Stimulated activated CD4-positive, alpha-beta T cell treated with anti-CD3 and anti-CD28 coated beads, Interleukin-4, amount 100 ng/mL, for 4 hours (primary cell): ENCODE measurements at places on chromosomes 4 and X.

DNA sequence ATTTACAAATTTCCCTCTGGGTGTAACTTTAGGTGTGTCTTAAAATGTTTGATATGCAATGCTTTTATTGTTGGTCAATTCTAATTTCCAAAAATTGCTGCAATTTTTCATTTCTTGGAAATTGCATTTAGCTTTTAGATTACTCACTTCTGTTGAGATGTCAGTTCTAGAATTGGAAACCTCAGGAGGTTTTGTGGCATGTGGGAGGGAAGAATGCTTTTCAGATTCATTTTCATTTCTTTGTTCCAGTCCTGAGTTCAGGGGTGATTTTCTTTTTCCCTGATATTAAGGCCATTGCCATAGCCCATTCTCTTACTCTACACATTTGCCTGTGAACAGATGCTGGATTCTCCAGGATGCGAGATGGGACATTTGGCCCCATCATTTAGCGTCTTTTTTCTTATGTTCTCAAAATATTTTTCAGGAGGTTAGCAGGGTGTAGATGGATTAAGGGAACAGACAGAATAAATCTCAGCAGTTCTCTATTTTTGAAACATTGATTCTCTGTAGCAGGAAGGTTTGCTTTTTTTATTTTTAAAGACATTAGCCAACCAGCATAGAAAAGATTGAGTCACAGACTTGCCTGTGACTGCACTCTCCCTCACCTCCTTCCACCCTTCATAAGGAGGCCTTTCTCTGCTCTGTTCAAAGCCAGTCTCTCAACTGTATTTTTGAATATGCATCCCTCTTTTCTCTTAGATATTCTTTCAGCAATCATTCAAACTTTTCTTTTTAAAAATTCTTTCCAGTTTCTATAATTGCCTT lies 238.4 kb upstream of the ANXA3 start:
- DNase-seq, result no peak

GRCh38 chrX:149453906-149454822 lies 50.9 kb downstream of the IDS start:
- no peak for DNase-seq

- DNase-seq, result no peak
Measured at GRCh38 chrX:80876877-80877276, 67.2 kb upstream of the BRWD3 start.

DNA sequence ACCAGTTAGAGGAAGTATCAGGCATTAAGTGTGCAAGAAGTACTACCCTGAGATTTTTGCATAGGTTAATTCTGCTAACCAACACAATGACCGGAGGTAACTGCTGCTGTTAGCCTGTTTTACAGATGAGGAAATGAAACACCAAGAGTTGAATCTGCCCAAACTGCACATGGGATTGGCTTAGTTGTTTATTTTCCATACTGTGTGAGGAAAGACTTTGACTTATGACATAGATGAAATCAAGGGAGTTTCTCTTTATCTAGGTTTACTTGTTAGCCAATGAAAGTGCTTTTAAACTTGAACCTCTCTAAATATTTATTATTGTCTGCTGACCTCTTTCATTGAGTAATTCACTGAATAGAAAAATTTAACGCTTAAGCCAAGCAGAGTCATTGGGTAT lies 10.3 kb downstream of the GUCY1B1 start:
- no peak for DNase-seq

DNA sequence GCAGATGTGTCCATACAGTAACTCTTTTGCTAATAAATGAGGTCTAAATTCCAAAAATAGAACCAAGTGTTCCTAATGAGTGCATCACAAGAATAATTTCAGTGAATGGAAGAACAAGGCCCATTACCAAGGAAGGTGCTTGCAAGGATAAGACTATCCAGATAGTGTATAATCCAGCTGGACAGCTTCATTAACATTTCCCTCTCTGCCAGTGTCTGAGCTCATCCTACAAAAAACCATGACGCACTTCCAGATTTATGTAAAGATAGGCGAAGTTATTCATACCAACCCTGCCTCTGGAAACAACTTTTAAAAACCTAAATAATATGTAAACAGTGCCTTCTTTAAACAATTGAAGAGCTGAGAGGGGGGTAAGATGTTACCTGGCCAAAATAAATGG lies 177.9 kb upstream of the STK26 start:
- no peak for DNase-seq

DNA sequence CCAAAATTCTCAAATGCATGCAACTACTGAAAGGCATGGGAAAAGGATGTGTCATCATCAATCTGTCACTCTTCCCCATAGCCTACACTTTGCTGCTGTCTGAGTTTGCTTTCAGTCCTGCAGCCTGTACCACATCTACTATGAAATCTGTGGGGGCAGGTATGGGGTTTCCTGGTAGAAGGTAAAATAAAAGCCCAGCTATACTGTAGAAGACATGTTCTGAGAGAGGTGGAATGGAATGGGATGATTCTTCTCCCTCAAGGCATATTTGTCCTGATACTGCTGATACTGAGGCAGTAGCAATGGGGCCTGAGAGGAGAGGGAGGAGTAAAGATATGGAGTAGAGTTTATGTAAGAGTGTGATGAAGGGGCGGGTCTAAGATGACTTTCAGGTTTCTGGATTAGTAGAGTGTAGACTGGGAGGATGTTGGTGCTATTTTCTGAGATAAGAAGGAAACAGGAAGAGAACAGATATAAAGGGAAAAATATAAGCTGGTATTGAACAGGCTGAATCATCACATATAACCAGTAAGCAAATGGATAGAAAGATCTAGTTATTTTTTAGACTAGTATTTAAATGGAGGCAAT lies 38.7 kb upstream of the GYPA start:
- DNase-seq, result no peak

DNA sequence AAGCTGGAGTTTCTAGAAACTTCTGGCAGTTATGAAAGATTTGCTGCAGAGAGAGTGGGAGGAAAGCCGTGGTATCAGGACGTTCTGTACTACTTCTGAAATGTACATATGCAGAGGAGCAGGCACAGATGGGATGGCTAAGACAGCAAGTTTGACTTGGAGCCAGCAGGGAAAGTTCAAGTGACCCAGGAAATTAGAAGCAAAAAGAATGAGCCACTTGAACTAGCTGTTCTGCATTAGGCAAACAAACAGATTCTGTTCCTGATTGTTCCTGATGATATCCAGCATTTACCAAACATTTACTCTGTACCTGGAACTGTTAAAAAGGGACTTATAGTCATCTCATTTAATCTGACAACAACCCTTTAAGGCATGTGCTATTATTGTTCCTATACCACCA lies 41.4 kb upstream of the CXCL13 start:
- DNase-seq, result no peak

DNA sequence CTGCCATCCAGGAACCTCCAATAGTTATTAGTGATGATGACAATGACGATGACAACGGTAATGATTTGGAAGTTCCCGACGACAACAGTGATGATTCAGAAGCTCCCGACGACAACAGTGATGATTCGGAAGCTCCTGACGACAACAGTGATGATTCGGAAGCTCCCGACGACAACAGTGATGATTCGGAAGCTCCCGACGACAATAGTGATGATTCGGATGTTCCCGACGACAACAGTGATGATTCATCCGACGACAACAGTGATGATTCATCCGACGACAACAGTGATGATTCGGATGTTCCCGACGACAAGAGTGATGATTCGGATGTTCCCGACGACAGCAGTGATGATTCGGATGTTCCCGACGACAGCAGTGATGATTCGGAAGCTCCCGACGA lies 14.7 kb downstream of the CXCR3 start:
- DNase-seq, result no peak

DNA sequence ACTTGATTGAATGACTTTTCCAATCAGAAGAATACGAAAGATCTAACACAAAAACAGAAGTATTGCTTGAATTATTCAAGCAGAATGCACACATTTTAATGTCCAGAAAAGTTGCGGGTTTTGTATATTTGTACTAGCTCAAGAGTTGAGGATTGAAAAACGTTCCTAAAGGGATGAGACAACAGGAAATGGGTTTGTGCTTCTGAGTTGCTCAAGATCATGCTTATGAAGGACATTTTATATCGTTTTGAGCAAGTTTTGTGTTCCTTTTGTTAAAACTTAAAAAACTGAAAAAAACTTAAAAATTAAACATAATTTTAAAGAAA lies 353 bp upstream of the SMIM10 start:
- DNase-seq, result no peak

DNA sequence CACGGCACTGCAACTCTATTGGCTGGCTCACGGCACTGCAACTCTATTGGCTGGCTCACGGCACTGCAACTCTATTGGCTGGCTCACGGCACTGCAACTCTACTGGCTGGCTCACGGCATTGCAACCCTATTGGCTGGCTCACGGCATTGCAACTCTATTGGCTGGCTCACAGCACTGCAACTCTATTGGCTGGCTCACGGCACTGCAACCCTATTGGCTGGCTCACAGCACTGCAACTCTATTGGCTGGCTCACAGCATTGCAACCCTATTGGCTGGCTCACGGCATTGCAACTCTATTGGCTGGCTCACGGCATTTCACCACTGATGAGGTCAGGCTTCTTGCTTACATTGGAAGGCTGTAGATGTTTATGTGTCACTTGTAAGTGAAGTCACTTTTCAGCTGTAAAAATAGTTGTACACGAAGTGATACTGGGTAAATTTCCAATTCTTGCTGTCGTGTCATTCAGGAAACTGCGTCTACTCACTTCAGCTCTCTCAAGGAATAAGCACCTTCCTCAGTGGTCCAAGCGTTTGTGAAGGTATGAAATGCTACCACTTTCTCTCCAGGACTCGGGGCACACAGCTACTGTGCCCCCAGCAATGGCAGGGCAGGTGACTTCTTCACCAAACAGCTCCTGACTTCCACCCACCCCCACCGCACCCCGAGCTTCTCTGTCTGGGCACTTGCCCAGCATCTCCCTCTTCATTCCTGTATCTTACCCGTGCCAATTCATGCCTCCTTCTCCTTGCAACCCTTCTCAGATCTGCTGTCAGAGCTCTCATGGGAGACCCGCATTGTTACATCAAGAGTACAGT lies 141.3 kb downstream of the AFAP1 start:
- no peak for DNase-seq

DNA sequence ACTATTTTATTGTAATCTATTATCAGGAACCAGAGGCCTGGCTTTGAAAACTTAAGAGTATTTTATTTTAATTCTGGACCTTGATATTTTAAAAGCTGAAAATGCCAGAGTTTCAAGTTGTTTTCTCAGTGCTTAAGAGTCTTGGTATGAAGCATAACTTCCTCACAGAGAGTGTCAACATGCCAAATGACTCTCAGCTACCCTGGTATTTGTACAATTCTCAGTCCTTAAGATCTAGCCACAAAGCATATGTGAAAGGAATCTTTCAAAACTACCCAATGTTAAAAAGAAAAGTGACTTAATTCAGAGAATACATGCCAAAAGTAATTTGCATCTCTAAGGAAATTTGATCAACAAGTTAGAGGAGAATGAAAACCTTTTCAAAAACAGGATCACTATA lies 171.9 kb downstream of the DKK2 start:
- DNase-seq, result no peak

GRCh38 chr4:117001077-117001476 lies 84.3 kb downstream of the TRAM1L1 start:
- no peak for DNase-seq

DNA sequence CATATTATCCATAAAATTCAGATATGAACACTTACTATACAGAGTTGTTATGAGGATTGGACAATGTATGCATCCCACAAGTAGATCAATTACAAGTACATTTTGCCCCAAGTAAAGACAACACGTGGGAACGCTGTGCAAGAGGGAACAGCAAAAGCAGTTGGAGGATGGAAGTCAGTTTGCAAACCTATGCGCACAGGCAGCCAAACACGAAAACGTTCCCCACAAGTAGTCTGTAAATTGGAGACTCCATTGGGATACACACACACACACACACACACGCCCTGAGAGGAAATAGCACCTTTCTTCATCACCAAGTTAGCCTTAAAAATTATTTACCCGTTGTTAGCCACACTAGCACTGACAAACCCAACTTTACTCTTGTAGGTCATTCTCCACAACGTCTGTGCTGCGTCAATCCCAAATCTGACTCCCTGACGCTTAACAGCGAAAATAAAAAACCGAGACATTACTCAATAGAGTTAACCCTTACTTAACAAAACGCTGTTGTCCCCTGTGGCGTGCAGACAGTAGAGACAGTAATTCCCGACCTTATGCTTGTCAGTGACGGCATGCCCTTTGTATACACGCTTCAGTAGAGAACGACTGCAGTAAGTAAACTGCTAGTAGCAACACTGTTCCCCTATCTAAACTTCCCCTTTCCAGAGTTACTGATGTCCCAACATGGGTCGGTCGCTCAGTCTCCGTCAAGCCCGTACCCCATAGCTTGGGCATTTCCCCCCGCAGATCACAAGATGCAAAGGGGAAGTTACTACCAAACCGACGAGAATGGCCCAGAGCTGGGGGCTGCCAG lies 730 bp downstream of the MANBA start:
- DNase-seq, result no peak

DNA sequence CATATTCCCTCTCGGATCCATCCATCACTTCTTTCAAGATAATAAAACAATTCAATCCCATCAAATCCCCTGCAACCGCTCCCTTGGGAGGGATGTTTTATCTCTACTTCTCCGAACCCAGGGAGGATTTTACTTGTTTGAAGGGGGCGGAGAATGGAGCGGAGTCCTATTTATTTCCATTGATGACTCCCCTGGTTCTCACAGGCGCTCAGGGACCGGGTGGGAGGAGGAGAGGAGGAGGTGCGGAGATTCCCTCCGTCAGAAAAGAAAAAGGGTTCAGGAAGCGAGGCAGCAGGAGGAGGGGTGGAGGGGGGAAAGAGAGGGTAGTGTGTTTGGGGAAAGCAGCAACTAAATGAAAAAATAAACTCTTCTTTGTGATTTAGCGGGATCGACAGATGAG lies 2.1 kb downstream of the NDNF start:
- no peak for DNase-seq

GRCh38 chr4:149751174-149751573 lies 64.5 kb downstream of the IQCM start:
- DNase-seq, result no peak

- DNase-seq, result no peak
Measured at GRCh38 chr4:135277068-135277979, 1075.7 kb upstream of the PABPC4L start.

- DNase-seq, result no peak
Measured at GRCh38 chr4:930028-930551, 2.0 kb downstream of the GAK start.

DNA sequence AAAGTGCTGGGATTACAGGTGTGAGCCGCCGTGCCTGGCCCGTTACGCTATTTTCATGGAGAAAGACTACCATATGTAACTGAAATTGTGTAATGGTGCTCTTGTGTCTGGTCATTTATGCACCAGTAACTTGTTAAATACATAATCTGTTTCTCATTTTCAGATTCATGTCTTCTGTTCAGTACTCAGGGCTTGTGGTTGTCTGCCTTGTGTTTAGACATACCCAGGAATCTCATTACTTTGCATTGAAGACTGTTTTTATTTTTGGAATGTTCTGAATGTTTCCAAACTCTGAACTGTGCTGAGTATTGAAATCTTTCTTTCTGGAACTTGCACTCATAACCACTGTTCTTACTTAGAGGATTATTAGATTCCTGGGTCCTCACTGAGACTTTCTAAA lies 52.8 kb downstream of the PDLIM5 start:
- DNase-seq, result no peak
